ENCODE measurements at places on chromosomes 5 and 9.

- no peak for DNase-seq
Observed at GRCh38 chr5:57311921-57312735, 138.3 kb downstream of the GPBP1 start.

- no peak for DNase-seq
Observed at GRCh38 chr9:19127871-19128500, 694 bp upstream of the PLIN2 start.

DNA sequence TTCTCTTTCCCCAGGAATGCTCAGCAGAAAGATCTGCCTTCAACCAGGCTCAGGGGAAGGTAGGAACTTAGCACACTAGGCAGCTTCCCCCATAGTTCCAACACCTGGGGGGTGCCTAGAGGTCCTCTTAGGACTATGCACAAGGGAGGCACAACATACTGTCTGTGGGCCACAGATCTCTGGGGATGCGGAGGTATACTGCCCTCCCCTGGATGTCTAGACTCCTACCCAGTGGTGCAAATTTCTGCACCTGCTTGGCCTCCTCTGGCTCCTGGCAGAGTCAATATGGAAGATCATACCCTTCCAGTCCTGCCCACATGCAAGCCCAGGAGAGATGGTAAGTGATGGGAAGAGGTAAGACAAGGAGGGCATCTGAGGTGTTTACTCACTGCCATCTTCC is 247.5 kb upstream of the DAPK1 start:
- DNase-seq, result no peak

GRCh38 chr9:108924466-108924865 is 9.5 kb downstream of the ELP1 start:
- no peak for DNase-seq

GRCh38 chr9:126638571-126639132 is 24.9 kb downstream of the LMX1B start:
- no peak for DNase-seq

GRCh38 chr9:61666849-61667371 is 477.1 kb downstream of the SPATA31A7 start:
- no peak for DNase-seq

DNA sequence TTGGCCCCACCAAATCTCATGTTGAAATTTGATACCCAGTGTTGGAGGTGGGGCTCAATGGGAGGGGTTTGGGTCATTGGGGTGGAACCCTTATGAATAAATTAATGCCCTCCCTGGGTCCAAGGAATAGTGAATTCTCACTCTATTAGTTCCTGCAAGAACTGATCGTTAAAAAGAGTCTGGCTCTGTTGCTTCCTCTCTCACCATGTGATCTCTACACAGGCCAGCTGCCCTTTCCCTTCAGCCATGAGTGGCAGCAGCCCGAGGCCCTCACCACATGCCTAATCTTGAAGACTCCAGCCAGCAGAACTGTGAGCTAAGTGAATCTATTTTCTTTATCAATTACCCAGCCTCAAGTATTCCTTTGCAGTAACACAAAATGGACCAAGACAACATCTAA is 106.0 kb downstream of the CAAP1 start:
- no peak for DNase-seq

GRCh38 chr9:121788686-121789366 is 137.4 kb downstream of the DAB2IP start:
- no peak for DNase-seq

DNA sequence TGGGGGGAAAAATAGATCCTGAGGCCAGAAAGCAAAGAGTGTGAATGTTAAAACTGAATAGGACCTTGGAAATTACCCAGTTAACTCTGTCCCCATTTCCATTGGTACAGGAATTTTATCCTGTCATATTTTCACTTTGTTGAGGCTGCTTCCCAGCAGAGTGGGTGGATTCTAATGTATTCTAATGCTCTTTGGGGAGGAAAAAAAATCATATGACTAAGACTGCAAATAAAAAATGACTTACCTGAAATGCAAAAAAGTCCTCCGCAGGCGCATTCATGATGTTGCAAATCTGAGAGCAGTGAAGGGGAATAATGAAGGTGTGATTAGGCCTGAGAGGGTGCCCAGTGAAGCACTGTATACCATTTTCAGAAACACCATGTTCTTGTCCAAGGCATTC is 41.2 kb downstream of the PDE6A start:
- DNase-seq, result no peak

GRCh38 chr5:132372127-132372526 is 2.6 kb downstream of the SLC22A5 start:
- DNase-seq, result no peak

DNA sequence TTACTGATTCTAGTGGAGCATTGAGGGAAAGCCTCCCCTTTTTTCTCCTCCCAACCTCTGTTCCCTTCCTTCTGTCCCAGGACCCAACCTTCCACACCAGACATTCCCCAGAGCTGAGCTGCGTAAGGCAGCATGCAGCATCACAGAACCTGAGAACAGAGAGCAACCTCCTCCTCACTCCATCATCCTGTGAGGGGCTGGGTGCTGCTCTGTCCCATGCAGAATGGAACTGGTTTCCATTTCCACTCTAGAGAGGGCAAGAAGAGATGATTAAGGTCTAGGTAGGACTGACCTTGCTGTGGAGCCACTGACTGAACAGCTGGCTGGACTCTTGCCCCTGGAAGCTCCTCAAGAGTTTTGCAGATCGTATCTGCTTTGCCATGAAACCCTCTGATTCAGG is 30.1 kb upstream of the IL7R start:
- no peak for DNase-seq

DNA sequence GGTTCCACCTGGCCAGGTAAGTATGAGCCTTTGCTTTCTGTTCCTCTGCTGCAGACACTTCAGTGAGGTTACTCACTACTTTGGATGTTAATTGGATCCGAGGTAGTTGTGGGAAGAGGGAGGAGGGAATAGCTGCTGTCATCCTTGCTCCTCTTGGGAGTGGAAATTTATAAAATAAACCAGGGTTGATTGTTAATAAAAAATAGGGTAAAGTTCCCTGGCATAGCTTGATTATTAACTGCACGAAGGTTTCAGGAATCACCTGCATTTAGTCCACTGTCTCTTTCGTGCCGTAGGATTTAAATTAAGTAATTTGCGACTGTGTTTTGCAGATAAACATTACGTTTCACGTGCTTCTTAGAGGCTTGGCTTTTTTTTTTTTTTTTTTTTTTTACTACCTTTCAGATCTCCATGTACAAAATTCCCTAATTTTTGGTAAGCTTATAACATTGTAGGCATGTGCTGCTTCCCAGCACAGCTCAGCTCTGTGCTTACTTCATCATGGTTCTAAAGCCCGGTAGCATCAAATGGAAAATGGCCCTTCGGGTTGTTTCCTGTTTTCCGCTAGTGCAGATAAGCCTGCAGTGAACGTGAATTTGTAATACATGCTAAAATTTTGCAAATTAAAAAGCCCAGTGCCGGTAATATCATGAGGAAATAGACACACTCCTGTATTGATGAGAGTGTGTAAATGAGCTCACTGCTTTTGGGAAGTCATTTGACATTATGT is 26.9 kb upstream of the LTC4S start:
- no peak for DNase-seq

DNA sequence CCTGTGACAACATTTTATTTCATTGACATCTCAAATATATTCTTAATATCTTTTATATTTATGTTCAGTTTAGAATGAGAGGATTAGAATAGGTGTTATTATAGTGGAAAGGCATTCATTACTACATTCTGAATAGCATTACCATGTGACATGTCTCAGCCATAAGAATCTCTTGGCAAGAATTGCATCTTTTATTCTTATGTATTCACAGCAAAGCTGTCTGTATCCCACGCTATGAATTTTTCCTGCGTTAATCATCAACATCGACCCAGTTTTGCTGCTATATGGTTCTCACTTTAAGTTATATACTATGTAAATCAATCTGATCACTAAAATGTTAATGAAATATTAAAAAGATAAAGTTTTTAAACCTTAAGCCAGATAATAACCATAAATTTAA is 248.6 kb downstream of the TMEM232 start:
- no peak for DNase-seq

- no peak for DNase-seq
Observed at GRCh38 chr9:33809506-33809905, 7.5 kb upstream of the UBE2R2 start.

- DNase-seq, result no peak
Observed at GRCh38 chr9:70006306-70006705, 37.3 kb upstream of the MAMDC2 start.

GRCh38 chr9:116541402-116541801 is 145.7 kb upstream of the TRIM32 start:
- DNase-seq, result no peak

- no peak for DNase-seq
Observed at GRCh38 chr5:175384724-175385552, 59.0 kb downstream of the DRD1 start.

DNA sequence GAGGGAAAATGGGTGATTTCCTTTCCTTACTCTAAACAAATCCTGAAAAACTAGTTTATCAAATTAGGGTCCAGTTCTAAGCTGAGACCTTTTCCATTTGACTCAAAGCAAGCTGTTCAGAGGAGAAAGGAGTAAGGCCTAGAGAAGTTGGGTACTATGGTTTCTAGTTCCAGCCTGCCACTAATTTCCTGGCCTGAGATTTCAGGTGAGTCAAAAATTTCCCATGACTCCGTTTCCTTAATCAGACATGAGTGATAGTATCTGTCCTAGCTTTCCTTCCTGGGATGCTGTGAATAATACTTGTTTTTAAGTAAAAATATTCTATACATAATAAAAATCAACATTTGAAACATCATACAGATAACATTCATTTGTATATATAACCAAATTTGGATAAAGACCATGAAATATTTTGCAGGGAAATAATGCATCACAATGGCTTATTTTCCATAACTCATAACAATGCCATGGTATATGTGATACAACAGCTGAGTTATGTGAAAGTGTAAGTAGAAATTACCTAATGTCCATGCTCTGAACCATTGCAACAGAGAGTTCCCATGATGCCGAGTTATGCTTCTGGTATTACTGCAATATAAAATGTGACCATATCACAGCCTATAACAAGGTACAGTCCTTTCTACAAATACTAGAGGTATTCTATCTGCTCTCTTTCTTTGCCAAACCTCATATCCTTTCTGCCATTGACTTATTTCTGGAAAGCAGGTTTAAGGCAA is 142.7 kb downstream of the MLLT3 start:
- DNase-seq, result no peak

DNA sequence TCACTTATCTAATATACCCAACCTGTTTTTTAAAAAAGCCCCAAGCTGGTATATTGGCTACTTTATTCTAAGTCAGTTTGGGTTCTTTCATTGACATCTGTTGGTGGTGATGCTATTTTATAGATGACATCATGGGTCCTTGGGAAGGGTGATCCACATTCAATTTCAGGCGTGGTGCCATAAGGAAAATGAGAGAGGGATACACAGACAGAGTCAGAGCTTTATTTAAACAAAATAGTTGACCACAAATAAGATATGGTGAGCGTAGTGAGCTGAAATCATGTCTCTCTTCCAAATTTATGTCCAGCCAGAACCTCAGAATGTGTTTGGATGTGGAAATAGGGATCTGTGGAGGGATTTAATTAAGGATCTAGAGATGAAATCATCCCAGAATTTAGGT is 302.4 kb downstream of the MAT2B start:
- DNase-seq, result no peak

DNA sequence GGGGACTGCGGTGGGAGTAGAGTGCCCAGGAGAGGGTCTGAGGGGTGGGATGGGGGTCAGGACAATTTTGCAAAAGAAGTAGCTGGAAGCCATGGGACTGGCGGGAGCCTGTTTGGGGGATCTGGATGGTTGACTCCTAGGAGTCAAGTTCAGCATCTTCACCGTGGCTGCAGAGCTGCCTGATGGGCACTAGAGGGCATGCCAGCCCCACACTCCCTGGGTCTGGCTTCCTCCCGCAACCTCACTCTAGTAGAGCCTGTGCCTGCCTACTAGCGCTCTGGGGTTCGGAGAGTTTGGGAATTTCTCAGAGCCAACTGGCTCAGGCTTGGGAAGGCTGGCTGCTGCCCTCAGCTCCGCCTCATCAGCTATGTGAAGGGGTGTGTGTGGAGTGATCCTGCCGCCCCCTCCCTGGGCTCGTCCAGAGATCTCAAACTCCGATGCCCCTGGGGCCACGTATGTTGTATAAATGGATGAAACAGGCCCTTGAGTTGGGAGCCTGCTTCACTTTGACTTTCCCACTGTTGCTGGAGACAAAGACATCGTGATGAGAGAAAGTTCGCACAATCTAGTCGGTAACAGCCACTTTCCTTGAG is 10.8 kb downstream of the TSPAN17 start:
- no peak for DNase-seq

DNA sequence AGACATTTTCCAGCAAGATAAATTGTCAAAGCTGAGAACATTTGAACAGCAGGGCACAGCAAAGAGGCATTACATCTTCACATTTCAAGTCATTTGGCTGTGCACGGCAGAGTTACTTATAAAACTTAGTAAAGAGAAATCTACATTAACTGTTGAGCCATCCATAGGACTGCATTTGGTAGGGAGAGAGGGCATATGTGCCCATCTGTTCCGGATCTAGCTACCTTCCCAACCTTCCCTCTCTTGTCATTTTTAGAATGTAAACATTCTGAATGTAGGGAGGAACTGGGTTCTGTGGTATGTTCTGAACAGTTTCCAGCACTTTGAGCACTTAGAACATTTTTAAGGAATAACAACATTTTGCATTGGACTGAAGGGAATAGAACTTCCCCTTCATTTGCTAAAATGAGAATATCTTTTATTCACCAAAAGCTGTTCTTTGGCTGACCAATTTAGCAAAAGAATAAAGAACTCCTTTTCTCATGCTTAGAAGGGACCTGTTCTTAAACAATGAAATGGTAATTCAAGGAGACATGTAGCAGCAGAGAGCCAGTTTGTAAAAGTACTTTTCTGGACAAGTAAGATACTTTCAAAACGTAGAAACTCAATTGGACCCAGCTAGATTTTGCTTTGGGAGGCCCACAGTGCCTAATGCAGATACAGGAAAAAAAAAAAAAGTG is 104.4 kb downstream of the CETN3 start:
- no peak for DNase-seq

GRCh38 chr9:4042991-4043390 is 256.9 kb downstream of the GLIS3 start:
- no peak for DNase-seq

GRCh38 chr9:31612336-31613030 is 772.0 kb upstream of the ACO1 start:
- DNase-seq, result no peak

DNA sequence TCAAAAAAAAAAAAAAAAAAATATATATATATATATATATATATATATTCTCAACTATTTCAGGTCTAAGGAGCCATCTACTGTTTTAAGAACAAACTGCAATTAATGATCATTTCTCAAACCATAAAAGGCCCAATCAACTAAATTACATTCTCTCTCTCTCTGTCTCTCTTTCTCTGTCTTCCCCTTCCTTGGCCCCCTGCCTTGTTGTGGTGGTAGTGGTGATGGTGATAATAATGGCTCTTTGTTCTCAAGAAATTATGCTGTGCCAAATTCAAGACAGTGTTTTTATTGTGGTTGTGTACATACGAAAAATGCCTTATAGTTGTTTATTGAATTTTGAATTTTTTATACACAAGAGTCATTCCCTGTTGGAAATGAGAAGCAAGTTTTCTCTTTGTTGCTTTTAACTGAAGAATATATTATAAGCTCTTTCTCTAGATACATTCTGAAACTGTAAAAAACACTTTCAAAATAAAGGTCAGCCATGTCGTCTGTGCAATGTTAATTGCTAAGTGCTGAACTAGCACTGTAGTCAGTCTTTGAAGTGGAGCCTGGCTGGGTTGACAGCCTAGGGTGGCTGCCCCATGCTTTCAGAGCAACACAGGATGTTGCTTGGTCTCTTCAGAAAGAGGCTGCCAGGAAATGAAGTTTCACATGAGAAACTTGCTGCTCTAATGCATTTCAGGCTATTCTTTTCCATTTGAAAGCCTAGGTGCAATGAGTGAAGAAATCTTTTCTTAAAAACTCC is 96.0 kb downstream of the HINT1 start:
- no peak for DNase-seq
